ENCODE measurements at places on chromosomes 1 and 21.
A peak's percentile ranks its signal among the peaks of the same experiment; 100 is the strongest.

GRCh38 chr1:150799089-150799488, 9.0 kb downstream of the CTSK start:
- no peak for DNase-seq

DNA sequence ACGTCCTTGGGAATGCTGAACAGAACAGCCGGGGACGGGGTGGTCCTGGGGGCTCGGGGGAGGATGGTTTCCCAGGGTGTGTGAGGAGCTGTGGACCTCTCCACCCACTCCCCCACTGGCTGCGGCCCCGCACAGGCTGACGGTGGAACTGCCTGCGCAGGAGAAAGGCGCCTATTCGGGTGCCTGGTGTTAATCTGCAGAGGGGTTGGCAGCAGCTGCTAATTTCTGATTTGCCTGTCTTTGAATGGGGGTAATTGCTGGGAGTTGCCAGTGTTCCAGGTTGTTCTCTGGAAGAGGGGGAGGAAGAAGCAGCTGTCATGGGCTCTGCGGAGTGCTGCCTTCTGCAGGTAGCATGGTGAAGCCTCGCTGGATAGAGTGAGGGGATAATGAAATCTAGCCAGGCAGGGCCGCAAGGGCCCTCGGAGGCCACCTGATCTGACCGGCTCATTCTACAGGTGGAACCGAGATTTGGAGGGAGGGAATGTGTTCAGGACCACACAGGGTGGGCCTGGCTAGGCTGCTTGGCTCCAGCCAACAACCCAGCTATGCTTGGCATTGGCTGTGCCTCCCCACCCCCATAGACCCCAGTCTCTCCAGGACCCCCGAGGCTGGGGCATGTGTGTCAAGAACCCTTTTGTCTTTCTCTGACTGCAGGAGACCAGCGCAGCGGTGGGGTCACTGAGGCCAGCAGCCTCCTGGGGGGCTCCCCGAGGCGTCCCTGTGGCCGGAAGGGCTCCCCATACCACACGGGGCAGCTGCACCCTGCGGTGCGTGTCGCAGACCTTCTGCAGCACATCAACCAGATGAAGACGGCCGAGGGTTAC, 67.1 kb downstream of the PTPRU start:
- DNase-seq, result no peak

- no peak for DNase-seq
Observed at GRCh38 chr1:226034482-226034881, 28.0 kb upstream of the H3-3A start.

DNA sequence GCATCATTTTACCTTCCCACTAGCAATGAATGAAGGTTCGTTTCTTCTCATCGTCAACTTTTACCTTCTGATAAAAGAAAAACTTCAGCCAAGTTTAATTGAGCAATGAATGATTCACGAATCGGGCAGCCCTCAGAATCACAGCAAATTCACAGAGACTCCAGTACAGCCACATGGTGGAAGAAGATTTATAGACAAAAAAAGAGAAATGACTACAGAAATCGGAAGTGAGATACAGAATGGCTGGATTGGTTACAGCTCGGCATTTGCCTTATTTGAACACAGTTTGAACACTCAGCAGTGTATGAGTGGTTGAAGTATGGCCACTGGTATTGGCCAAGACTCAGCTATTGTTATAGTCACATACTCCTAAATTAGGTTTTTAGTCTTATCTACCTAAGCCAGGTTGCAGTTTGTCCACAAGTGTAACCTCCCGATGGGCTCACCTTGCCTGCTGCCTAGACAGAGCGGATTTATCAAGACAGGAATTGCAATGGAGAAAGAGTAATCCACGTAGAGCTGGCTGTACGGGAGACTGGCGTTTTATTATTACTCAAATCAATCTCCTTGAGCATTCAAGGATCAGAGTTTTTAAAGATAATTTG, 15.3 kb downstream of the AK4 start:
- no peak for DNase-seq

DNA sequence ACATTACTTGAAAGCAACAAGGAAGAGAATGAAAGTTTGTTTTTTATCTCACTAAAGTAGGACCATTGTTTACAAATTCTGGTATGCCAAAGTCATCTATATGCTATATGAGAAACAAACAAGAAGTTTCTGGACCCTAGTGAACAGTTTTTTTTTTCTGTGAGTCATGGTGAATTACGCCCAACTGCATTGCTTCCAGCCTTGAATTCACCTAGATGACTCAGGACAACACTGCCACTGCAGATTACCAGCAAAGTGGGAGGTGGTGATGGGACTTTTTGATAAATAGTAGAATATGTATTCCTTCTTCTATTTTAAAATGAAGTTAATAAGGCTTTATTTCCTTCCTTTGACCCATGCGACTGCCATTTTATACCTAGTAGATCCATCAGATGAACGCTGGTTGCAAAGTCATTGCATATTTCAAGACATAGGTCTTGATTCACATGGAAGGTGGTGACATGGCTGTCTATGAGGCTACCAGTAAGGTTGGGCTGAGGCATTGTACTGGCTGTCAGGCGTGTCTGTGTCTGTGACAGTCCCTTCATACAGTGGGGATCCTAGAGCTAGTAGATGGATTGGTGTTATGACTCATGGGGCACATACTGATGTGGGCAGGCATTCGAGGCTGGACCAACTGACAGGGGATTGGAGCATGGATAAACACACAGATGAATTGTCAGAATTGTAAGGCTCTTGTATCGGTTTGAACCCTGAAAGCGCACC, 49.1 kb upstream of the APOBEC4 start:
- no peak for DNase-seq

- DNase-seq, result no peak
Observed at GRCh38 chr1:78088015-78088414, 42.2 kb downstream of the GIPC2 start.

GRCh38 chr1:6420454-6421042, 829 bp upstream of the HES2 start:
- peak; percentile 58 for DNase-seq

- DNase-seq, result no peak
Observed at GRCh38 chr1:207854001-207854400, 56.9 kb downstream of the CD34 start.

- DNase-seq, result no peak
Observed at GRCh38 chr1:234690872-234691271, 80.9 kb upstream of the IRF2BP2 start.

GRCh38 chr1:160020196-160020595, 11.6 kb downstream of the PIGM start:
- DNase-seq, result no peak

- DNase-seq, result no peak
Observed at GRCh38 chr1:115293899-115294298, 44.1 kb downstream of the NGF start.

DNA sequence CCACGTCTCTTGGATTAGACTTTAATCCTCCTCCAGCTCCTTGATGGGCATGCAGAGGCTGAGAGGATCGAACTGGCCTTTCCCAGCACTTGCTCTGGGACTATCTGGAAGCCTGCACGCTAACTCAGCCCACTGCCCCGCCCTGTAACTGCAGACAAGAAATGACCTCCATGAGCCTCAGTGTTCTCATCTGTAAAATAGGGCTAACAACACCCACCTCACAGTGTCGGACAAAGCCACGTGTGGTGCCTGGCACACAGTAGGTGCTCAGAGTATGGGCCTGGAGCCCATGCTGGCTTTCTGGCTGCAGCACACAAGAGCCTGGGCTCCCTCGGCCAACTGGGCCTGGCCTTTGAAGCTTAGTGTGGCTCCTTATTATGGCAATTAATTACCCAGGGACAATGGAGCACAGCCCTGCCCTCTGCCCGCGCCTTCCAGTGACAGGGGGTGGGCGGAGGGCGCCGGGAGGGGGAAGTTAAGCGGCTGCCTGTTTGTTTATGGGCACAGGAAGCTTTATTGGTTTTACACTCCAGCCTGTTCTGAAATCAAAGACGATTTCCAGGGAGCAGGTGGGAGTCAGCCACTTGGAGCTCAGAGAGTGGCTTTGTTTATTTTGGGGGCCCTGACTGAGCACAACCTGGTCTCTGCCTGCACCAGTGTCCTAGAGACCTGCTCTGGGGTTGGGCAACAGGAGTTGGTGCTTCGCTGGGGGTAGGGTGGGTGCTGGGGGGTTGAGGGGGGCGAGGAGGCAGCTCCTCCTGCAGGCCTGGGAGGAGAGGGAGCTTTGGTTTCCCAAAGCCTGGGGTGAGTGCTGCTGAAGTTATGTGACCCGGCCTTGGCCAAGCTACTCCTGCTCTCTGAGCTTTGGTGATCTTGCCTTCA, 31.0 kb downstream of the PAX7 start:
- no peak for DNase-seq

DNA sequence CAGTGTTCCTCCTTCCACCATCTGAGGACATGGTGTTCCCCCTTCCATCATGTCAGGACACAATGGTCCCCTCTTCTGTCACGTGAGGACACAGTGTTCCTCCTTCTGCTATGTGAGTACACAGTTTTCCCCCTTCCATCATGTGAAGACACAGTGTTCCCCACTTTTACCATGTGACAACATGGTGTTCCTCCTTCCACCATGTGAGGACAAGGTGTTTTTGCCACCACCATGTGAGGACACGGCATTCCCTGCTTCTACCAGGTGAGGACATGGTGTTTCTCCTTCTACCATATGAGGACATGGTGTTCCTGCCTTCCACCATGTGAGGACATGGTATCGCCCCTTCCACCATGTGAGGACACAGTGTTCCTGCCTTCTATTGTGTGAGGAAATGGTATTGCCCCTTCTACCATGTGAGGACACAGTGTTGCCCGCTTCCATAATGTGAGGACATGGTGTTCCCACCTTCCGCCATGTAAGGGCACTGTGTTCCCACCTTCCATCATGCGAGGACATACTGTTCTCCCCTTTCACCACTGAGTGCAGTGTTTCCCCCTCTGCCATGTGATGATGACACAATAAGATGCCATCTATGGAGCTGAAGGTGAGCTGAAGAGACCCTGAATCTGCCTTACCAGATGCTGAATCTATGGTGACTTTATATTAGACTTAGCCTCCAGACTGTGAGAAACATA, 132.3 kb downstream of the FCRL5 start:
- no peak for DNase-seq

- peak; percentile 80 for DNase-seq
Observed at GRCh38 chr1:18597160-18598042, 33.2 kb upstream of the PAX7 start.

DNA sequence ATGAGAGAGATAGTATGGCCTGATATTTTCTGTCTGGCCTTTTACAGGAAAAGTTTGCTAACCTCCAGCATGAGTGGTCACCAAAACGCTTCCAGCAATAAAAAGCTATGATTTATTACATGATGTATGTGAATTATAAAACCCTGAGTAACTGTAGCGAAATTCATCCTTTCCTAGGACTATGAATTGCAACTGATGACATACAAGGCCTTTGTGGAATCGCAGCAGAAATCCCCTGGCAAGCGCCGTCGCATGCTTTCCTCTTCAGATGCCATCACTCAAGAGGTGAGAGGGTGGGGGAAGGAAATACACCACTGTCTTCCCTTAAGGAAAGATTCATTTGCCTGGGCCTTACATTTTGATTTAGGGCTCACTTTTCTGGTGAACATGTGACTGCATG, 117.9 kb downstream of the MACF1 start:
- DNase-seq, result no peak

DNA sequence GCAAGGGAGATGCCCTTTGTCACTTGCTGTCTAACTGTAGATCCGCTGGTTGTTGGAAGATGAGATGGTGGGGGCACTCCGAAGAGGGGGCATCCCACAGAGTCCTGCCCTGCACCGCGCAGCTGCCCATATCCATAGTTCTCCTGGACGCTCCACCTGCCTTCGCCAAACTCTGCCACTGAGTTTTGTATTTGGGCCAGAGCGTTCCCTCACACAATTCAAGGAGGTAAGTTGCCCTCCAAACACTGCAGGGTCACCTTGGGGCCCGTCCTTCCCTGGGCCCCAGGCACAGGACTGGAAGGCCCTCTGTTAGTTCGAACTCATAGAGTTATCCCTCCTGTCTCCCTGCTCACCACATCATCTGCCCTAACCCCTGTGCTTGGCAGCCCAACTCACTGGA, 22.1 kb downstream of the HYI start:
- no peak for DNase-seq

DNA sequence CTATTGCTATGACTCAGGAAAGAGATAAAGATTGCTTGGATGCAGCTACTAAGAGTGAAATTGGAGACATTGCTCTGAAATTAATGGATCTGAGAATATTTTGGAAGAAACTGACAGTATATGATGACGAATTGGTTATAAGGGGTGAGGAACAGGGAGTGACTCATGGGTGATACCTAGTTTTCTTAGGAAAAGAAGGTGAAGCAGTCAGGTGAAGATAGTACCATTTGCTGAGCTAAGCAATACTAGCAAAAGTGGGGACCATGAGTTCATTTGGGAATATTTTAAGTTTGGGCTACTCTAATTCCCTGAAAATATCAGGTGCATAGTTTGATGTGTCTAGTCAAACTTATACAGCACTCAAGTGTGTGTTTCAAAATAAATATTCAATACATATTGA, 260.1 kb upstream of the NFIA start:
- DNase-seq, result no peak

- no peak for DNase-seq
Observed at GRCh38 chr1:15022048-15022447, 131.5 kb upstream of the TMEM51 start.

DNA sequence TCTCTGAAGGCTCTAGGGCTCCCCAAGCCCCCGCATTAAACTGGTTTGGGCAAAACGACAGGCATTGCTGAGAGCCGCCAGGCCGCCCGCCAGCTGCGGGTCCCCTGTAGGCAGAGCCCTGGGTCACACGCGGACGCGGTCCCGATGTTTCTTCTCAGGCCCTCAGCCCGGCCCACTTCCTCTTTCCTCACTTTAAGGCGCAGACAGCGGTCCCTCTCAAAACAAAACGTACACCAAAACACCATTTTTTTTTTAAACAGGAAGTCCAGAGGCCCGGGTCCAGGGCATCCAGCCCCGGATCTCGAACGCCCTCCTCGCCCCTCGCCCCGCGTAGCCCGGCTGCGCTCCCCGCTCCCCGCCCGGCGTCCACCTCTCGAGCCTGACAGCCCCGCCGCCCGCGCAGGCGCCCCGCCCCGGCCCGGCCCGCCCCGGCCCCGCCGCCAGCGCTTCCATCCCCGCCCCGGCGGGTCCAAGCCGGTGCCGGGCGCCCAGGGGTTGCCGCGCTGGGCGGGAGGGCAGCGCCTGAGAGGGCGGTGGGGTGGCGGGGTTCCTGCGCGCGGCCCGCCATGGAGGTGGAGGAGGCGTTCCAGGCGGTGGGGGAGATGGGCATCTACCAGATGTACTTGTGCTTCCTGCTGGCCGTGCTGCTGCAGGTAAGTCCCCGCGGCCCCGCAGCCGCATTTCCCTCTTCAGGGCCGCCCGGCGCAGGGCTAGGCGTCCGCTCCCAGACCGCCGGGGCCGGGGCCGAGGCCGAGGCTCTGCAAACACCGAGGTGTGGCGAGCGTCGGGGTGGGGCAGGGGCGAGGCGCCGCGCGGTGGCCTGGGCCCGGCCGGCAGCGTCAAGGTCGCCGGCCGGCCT, at the start of gene SLC22A15:
SLC22A15 (plus strand) TSS at position 452 of the 859 bp plus-strand sequence; CDS start at position 567, 115 bp downstream.
- DNase-seq, result peak; percentile 75

GRCh38 chr1:84715342-84716019, 25.2 kb upstream of the SSX2IP start:
- DNase-seq, result no peak

GRCh38 chr1:225460737-225461532, 33.1 kb upstream of the LBR start:
- DNase-seq, result no peak

- DNase-seq, result no peak
Observed at GRCh38 chr1:160628799-160629263, 18.0 kb downstream of the SLAMF1 start.

GRCh38 chr1:15667362-15667761, 16.8 kb upstream of the PLEKHM2 start:
- DNase-seq, result no peak

All from iPS-NIHi11 (cell line).